ENCODE measurements at places on chromosomes 4 and X.

GRCh38 chr4:74056114-74056857 is 17.8 kb upstream of the CXCL3 start:
- no peaks in the 10 kb centered on the region for H3K4me1 ChIP-seq
- no peak overlapping the region for H3K4me3 ChIP-seq
- H3K27me3 ChIP-seq: no peaks in the 10 kb centered on the region
- DNase-seq: peak; percentile 45

GRCh38 chrX:72126048-72126415 is 5.7 kb downstream of the RTL5 start:
- no peak for DNase-seq
- H3K27ac ChIP-seq: peak overlapping the region; percentile 85
- H3K36me3 ChIP-seq: no peaks in the 10 kb centered on the region
- peaks cover 36% of the 10 kb centered on the region for H3K4me1 ChIP-seq

DNA sequence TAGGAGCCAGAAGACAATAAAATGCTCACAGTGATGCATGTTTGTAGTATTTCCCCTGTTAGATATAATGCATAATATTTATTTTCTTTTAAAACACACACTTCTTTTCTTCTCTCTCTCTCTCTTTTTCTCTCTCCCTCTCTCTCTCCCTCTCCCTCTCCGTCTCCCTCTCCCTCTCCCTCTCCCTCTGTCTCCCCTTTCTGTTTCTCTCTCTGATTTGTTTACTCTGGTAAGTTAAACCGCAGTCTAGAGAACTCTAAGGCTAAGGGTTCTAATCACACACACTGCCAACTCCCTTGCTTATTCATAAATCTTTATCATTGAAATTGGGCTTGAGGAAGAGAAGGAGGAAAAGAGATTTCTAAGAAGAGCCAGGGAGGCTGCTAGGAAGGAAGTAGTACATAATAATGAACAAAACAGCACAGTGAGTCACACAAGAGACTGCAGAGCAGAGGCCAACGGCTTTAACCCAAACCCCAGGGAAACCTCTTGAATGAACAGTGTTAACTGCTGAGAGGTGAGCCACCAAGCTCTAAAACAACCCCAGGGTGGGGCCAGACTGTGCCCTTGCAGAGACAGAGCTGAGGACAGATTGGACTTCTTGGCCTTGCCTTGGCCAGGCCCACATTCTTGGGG is 9.1 kb upstream of the PHOX2B start:
- peaks cover 87% of the 10 kb centered on the region for H3K27me3 ChIP-seq
- no peaks in the 10 kb centered on the region for H3K4me1 ChIP-seq
- no peaks in the 10 kb centered on the region for H3K36me3 ChIP-seq
- no peak overlapping the region for H3K27ac ChIP-seq

- H3K27ac ChIP-seq: peak overlapping the region; percentile 97
- peaks cover 16% of the 10 kb centered on the region for H3K4me1 ChIP-seq
- no peaks in the 10 kb centered on the region for H3K36me3 ChIP-seq
- no peaks in the 10 kb centered on the region for H3K27me3 ChIP-seq
- H3K4me3 ChIP-seq: peak overlapping the region; percentile 31
Measured at GRCh38 chrX:71181558-71181909, 36.9 kb downstream of the NLGN3 start.

DNA sequence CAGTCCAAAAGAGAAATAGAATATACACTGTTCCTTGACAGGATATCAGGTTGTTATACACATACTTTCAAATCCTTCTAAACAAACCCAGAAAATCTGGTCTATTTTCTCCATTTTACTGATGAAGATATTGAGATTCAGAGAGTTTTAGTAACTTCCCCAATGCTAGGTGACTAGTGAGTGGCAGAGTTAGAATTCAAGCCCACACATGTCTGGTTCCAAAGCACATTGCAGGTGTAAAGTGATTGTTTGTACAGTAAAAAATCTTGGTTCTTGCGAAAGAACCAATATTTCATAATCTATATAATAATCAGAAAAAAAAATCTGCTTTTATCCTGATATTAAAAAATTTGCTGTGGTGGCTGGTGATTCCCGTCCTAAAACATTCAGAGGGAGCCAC is 39.5 kb upstream of the EMCN start:
- H3K4me1 ChIP-seq: no peaks in the 10 kb centered on the region
- no peak overlapping the region for H3K27ac ChIP-seq

- no peaks in the 10 kb centered on the region for H3K27me3 ChIP-seq
- no peak overlapping the region for H3K27ac ChIP-seq
- DNase-seq: no peak
- no peak overlapping the region for H3K4me3 ChIP-seq
- no peaks in the 10 kb centered on the region for H3K4me1 ChIP-seq
- H3K36me3 ChIP-seq: no peaks in the 10 kb centered on the region
Measured at GRCh38 chr4:127217586-127218229, 415.0 kb upstream of the INTU start.

- no peaks in the 10 kb centered on the region for H3K27me3 ChIP-seq
- no peak overlapping the region for H3K4me3 ChIP-seq
- H3K27ac ChIP-seq: peak overlapping the region; percentile 64
- H3K36me3 ChIP-seq: no peaks in the 10 kb centered on the region
Measured at GRCh38 chr4:38675146-38676121, 11.4 kb downstream of the KLF3 start.

- no peaks in the 10 kb centered on the region for H3K36me3 ChIP-seq
- H3K27me3 ChIP-seq: no peaks in the 10 kb centered on the region
- H3K27ac ChIP-seq: no peak overlapping the region
- H3K4me1 ChIP-seq: peaks cover 11% of the 10 kb centered on the region
- H3K4me3 ChIP-seq: no peak overlapping the region
Measured at GRCh38 chrX:22063284-22063683, 31.2 kb downstream of the PHEX start.

- no peak overlapping the region for H3K4me3 ChIP-seq
- no peaks in the 10 kb centered on the region for H3K27me3 ChIP-seq
- H3K27ac ChIP-seq: no peak overlapping the region
- H3K36me3 ChIP-seq: no peaks in the 10 kb centered on the region
Measured at GRCh38 chr4:158159054-158159717, 13.6 kb downstream of the GASK1B start.

- H3K4me3 ChIP-seq: no peak overlapping the region
- no peak for DNase-seq
- no peaks in the 10 kb centered on the region for H3K4me1 ChIP-seq
- H3K27ac ChIP-seq: no peak overlapping the region
- H3K36me3 ChIP-seq: peaks cover 7% of the 10 kb centered on the region
Measured at GRCh38 chr4:72280252-72280651, 248.5 kb downstream of the NPFFR2 start.

DNA sequence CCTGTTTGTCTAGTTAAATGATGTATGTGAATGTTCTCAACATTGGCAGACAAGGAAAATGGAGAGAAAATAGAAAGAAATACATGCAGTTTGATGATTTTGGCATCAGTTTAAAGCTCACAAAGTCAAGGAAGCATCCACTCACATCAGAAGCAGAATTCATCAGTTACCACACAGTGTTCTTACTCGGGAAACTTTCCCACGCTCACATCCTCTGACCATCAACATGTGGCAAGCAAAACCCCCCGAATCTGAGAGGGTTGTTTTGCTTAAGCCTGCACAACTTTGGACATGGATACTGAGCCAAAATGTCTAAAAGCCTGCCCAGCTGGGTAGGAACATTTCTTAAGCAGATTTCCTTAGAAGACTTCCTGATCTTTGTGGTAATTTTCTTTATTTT is 407.6 kb downstream of the ANKRD50 start:
- no peaks in the 10 kb centered on the region for H3K4me1 ChIP-seq
- peak; percentile 9 for DNase-seq
- H3K27ac ChIP-seq: no peak overlapping the region
- no peak overlapping the region for H3K4me3 ChIP-seq

- H3K27ac ChIP-seq: no peak overlapping the region
- no peaks in the 10 kb centered on the region for H3K36me3 ChIP-seq
- no peak for DNase-seq
Measured at GRCh38 chr4:137896221-137896737, 345.9 kb downstream of the SLC7A11 start.

DNA sequence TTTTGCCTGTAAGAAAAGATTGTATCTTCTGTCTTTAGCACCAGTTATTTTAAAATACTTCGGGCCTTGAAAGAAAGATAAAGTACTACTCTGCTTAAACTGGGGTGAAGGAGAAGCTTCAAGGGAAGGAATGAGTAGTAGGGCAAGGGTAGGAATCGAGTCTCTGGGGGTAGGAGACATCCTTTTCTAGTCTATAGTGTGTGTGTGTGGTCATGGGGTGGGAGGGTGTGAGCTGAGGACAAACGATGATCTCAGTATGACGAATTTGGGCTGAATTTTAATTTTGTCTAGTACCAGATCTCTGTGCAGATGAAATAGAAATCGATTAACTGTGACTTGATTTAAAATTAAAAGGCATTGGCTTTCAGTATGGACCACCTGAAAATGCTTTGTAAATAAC is 3.3 kb upstream of the MYOZ2 start:
- H3K4me1 ChIP-seq: peaks cover 24% of the 10 kb centered on the region
- peak; percentile 38 for DNase-seq
- H3K36me3 ChIP-seq: no peaks in the 10 kb centered on the region
- no peak overlapping the region for H3K4me3 ChIP-seq
- H3K27me3 ChIP-seq: no peaks in the 10 kb centered on the region
- no peak overlapping the region for H3K27ac ChIP-seq

- H3K4me3 ChIP-seq: no peak overlapping the region
- no peak overlapping the region for H3K27ac ChIP-seq
- no peaks in the 10 kb centered on the region for H3K4me1 ChIP-seq
Measured at GRCh38 chr4:8653326-8654000, 60.9 kb downstream of the CPZ start.

DNA sequence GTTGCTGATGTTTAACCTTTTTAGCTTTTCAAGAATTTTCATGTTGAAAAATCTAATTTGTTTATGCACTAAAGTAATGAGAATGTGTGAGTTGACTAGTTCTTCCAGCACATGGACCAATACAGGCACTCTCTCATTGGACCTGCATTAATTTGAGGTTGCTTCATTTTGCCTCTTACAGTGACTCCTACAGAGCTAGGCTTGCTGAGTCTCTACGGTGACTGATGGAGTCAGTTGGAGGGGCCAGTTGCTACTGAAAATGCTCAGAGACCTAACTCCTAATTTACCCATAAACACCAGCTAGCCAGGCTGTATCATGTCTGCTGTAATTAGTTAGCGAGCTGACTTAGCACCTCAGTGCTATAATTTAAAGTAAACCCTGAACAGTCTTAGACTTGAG is 10.9 kb downstream of the MTHFD2L start:
- no peak overlapping the region for H3K27ac ChIP-seq
- no peak for DNase-seq
- H3K4me1 ChIP-seq: no peaks in the 10 kb centered on the region
- no peaks in the 10 kb centered on the region for H3K36me3 ChIP-seq
- H3K4me3 ChIP-seq: no peak overlapping the region
- no peaks in the 10 kb centered on the region for H3K27me3 ChIP-seq

DNA sequence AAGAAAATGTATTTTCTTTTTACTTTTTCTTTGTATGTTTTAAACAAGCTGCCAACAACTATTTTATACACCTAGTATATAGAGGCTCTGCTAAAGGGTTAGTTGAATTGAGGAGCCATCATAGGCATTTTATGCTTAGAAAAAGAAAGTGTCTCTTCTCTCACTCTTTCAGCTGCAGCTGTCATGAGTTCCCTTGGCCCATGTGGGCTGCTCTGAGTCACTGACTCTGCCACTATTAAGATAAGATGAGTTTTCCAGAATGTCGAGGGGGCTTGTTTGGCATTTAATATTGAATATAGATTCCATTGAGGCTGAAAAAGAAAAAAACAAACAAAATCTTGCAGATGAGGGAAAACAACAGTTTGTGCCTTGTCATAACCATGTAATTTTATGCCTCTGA is 126.0 kb upstream of the PAQR3 start:
- peak overlapping the region; percentile 61 for H3K27ac ChIP-seq
- no peaks in the 10 kb centered on the region for H3K27me3 ChIP-seq
- DNase-seq: no peak

- no peaks in the 10 kb centered on the region for H3K36me3 ChIP-seq
- peak overlapping the region; percentile 97 for H3K27ac ChIP-seq
- DNase-seq: no peak
- no peak overlapping the region for H3K4me3 ChIP-seq
Measured at GRCh38 chr4:83617371-83618035, 81.6 kb downstream of the GPAT3 start.

GRCh38 chr4:96035727-96036126 is 195.8 kb downstream of the PDHA2 start:
- H3K27me3 ChIP-seq: no peaks in the 10 kb centered on the region
- H3K4me3 ChIP-seq: no peak overlapping the region
- peak; percentile 60 for DNase-seq
- no peaks in the 10 kb centered on the region for H3K4me1 ChIP-seq

DNA sequence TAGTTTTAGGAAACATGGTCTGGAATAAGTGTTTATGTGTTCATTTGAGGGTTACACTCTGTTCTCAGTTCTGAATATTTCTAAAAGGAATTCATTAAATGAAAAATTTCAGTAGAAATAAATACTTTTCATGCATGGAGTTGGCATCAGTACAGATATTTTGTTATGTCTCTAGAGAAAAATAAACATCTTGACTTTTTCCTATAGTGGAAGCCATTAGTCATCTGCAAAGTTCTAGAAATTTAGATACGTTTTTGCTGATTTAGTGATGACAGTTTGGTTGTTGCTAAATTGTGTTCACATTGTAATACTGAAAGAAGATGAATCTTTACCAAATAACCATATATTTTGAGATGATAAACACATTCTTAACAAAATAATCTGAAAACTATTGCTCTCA is 268.2 kb upstream of the TEX13A start:
- peak; percentile 7 for DNase-seq
- no peaks in the 10 kb centered on the region for H3K27me3 ChIP-seq
- no peaks in the 10 kb centered on the region for H3K4me1 ChIP-seq
- H3K36me3 ChIP-seq: no peaks in the 10 kb centered on the region
- no peak overlapping the region for H3K27ac ChIP-seq

DNA sequence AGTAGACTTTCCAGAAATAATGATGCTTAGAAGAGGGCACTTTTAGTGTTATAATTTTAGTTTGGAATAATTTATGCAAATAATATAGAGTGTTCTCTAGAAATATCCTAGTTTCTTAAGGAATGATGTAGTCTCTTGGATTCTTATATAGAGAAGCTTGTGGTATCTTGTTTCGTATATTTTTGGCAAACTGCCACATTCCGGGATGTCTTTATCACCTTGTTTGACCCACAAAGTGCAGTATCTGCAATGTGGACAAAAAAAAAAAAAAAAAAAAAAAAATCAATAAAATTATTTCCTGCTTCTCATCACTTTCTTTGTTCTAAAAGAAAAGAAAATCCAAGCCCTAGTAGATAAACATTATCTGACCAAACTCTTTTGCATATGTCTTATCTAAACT is 1577.7 kb upstream of the TENM3 start:
- H3K27me3 ChIP-seq: no peaks in the 10 kb centered on the region
- no peak overlapping the region for H3K27ac ChIP-seq
- no peaks in the 10 kb centered on the region for H3K36me3 ChIP-seq
- no peak for DNase-seq
- H3K4me1 ChIP-seq: no peaks in the 10 kb centered on the region

- peaks cover 16% of the 10 kb centered on the region for H3K4me1 ChIP-seq
- no peak overlapping the region for H3K27ac ChIP-seq
Measured at GRCh38 chr4:38094419-38094818, 134.2 kb downstream of the PTTG2 start.

GRCh38 chr4:752196-752861 is 46.7 kb downstream of the PCGF3 start:
- no peak overlapping the region for H3K4me3 ChIP-seq
- H3K27ac ChIP-seq: no peak overlapping the region
- H3K27me3 ChIP-seq: no peaks in the 10 kb centered on the region
- no peak for DNase-seq

GRCh38 chr4:186851291-186852072 is 127.8 kb upstream of the FAT1 start:
- no peaks in the 10 kb centered on the region for H3K36me3 ChIP-seq
- H3K4me1 ChIP-seq: no peaks in the 10 kb centered on the region
- H3K27me3 ChIP-seq: no peaks in the 10 kb centered on the region
- no peak overlapping the region for H3K4me3 ChIP-seq
- H3K27ac ChIP-seq: no peak overlapping the region

- no peak overlapping the region for H3K27ac ChIP-seq
- DNase-seq: no peak
- H3K4me1 ChIP-seq: no peaks in the 10 kb centered on the region
- no peaks in the 10 kb centered on the region for H3K27me3 ChIP-seq
- no peaks in the 10 kb centered on the region for H3K36me3 ChIP-seq
Measured at GRCh38 chr4:179116581-179116980, 1674.3 kb upstream of the AGA start.

Measured in cardiac muscle cell (in vitro differentiated cells and primary cell).